ENCODE measurements at places on chromosomes 4 and X.

DNA sequence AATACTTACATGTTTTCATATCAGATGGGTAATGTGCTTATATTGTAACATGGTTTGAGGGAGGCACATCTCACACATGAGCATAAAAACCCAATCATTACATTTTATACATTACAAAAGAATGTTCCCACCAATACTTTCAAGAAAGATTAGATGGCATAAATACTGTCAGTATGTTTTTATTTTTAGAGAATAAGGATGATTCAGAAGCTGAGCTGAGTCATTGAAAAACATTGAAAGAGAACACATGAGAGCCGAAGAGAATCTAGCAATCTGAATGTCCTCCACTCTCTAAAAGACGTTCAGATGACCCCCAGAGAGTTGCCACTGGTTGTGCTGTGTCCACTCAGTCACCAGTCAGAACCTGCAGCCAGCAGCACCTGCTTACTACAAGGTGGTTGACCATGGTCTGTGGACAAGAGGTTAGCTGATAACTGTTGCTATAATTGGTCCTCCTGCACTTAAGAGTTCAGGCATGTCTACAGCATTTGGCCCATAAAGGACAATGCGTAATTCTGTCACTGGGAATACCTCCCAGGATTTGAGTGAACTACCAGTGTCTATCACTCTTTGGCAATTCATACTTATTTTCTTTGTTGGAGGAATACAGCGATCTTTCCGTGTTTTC, 382.2 kb upstream of the IGFBP7 start:
- no peak for DNase-seq

- no peak for DNase-seq
These were observed 172.2 kb upstream of the CXCL13 start for GRCh38 chr4:77433418-77433733.

- DNase-seq: no peak
These were observed 1.5 kb downstream of the USP38 start for GRCh38 chr4:143186212-143186611.

DNA sequence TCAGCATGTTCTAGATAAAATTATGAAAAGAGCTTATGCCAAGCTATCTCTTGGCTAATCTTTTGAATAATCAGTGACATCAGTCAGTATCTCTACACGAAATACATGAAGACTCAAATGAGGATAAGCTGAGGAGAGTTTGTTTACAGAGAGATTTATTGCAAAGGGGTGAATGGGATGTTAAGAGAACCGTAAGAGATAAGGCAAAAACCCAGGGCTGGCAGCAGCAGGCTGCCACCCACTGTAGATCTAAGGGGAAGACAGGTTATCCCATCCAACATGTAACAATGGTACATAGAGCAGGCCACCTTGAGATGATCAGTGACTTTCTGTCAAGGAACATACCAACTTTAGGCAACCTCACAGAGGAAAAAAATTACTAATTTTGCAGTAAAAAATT, 432.1 kb upstream of the NR3C2 start:
- no peak for DNase-seq

DNA sequence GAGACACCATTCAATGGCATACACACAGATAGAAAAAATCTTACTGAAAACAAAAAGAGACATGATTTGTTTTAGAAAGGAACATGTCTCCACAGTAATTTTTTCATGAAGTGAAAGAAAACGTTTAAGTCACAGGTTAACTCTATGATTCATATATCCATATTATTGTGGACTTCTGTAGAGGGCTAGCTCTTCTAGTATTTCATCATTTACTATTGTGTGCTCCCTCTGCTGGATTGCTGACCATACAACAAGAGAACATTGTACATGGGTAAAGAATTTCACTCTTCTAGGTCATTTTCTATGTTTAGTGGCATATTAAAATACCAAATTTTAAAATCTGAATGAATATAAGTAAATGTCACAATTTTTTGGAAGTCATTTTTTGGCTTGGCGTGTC, 91.8 kb upstream of the POU3F4 start:
- no peak for DNase-seq

DNA sequence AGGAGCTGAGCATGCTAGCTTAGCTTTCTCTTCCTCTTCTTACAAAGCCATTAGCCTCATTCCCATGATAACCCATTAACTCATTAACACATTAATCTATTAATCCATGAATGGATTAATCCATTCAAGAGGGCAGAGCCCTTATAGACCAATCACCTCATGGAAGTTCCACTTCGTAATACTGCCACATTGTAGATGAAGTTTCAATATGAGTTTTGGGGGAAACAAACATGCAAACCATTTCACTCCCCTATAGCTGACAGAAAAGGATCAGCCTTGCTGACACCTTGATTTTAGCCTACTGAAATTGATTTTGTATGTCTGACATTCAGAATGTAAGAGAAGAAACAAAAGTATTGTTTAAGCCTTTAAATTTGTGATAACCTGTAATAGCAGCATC, 251.8 kb upstream of the GALNTL6 start:
- DNase-seq: no peak

GRCh38 chr4:134544303-134544770, 342.7 kb upstream of the PABPC4L start:
- no peak for DNase-seq

- no peak for DNase-seq
These were observed 251.6 kb downstream of the USP46 start for GRCh38 chr4:52407545-52407944.

GRCh38 chr4:13142726-13143125, 341.4 kb downstream of the RAB28 start:
- DNase-seq: no peak

DNA sequence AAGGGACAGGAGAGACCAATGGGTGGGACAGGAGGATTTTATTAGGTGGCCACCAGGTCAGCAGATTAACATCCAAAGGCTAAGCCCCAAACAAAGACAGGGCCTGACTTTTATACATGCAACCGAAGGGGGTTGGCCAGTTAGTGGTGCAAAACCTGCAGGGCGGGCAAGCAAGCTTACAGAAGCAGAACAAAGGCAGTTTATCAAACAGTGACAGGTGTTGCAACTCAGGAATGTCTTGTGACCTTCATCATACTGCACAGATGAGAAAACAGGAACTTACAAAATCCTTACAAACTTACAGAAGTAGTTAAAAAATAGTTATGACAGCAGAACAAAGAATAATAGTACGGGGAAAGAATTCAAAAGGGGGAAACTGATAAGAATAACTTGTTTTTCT, 708.1 kb downstream of the GLUD2 start:
- no peak for DNase-seq

DNA sequence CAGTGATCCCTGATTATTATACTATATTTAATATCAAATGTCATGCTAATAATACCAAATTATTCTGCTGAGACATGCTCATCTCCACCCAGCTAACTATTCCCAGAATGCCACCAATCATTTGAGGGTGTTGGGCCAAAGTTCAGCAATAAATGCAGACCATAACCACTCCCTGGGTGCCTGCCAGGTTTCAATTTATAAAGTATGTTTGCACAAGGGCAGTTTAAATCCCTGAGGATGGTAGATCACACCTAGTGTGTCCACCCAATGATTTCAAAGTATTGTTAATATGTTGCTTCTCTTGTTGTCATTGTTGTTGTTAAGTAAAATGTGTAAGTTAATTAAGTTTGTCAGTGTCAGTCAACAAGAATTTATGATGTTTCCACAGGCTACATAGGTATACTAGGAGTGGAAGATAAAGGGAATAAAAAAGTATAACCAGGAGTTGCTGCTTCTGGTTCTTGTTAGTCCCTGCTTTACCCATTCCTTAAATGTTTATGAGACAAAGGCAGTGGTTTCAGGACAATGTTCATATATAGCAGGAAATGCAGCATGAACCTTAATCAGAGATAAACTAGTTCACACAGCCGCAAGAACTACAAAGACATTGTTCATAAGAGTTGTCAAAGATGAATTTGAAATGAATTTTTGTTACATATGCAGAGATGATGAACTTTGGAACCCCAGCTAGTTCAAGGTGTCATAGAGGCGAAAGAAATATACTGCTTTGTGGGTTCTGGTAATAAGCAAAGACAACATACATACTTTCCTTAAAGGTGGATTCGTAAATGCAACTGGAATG, 25.5 kb downstream of the HPGD start:
- DNase-seq: no peak

DNA sequence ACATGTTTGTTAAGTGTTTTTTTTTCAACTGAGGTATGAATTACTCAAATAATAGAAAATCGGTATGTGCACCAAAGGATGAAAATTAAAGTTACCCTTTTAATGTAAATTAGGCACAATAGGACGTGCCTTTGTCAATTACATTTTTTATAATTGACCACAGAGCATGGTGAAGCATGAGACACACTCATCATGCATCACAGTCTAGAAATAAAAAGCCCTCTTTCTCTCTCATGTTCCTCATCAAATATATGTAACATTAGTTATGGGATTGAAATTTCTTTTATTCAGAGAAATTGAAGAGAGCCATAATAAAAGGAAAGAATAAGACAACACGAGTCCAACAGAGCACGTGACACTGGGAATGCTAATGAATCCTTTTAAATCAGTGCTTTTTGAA, 3.5 kb downstream of the GNRHR start:
- DNase-seq: no peak

DNA sequence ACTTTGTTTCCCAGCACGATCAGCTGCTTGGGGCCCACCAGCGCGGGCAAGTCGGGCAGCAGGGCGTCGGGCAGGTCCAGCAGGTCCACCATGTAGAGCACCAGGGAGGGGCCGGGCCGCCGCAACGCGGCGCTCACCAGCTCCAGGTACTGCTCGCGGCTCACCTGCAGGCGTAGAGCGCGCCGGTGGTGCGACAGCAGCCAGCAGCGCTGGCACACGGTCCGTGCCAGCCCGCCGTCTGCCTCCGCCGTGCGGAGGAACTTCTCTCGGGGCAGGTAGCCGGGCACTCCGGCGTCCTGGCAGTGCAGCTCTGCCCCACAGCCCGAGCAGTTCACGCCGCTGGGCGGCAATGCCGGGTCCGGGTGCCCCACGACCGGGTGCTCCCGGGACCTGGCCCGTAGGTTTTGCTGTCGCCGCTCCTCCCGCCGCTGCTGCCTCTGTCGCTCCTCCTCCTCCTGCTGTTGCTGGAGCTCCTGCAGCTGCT, 527 bp downstream of the NOA1 start:
- peak; percentile 77 for DNase-seq

GRCh38 chr4:144970597-144970996, 127.4 kb downstream of the ANAPC10 start:
- no peak for DNase-seq

DNA sequence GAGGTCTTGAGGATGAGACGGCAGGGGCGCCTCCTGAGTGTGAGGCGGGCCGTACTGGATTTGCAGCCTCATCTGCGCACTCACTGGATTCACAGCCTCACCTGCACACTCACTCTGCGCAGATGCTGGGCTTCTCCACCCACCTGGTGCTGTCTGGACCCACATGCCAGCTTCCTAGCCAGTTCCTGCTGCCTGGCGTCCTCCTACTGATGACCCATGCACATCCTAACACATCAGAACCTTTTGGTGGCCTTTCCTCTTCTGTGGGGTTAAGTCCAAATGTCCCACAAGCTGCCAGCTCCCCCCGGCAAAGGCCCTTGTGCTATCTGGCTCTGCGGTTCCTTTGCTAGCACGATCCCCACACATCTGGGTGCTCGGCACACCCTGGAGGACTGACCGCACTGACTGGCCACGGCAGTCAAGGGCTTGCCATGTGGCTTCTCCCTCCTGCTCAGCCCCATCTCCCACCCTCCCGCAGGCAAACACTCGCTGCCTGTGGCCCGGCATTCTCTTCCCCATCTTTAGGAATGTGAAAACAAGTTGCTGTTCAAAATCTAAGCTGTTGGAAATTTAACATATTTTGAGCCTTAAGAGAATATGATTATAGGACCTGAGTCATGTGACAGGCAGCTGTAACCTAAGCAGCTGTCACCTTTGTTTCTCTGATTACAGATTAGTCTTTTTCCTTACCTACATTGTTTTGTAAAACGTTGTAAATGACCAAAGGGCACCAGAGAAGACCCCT, 39.4 kb upstream of the AFAP1 start:
- DNase-seq: no peak

- no peak for DNase-seq
These were observed 103.9 kb upstream of the STX18 start for GRCh38 chr4:4645743-4646142.

DNA sequence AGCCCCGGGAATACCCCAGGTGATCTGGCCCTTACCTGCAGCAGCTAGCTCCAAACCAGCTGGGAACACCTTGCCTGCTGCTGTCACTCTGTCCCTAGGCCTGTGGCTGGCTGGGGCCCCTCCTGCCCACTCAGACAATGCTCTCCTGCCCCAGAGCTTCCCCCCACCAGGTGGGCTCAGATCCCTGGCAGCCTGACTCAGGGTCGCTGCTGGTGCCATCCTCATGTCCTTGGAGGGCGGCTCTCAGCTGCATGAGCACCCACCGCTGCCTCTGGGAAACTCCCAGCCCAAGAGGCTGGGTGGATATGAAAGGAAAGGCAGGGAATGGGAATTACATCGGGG, 15.8 kb downstream of the C4orf50 start:
- no peak for DNase-seq

- DNase-seq: no peak
These were observed 355.9 kb downstream of the BCOR start for GRCh38 chrX:39741904-39742303.

DNA sequence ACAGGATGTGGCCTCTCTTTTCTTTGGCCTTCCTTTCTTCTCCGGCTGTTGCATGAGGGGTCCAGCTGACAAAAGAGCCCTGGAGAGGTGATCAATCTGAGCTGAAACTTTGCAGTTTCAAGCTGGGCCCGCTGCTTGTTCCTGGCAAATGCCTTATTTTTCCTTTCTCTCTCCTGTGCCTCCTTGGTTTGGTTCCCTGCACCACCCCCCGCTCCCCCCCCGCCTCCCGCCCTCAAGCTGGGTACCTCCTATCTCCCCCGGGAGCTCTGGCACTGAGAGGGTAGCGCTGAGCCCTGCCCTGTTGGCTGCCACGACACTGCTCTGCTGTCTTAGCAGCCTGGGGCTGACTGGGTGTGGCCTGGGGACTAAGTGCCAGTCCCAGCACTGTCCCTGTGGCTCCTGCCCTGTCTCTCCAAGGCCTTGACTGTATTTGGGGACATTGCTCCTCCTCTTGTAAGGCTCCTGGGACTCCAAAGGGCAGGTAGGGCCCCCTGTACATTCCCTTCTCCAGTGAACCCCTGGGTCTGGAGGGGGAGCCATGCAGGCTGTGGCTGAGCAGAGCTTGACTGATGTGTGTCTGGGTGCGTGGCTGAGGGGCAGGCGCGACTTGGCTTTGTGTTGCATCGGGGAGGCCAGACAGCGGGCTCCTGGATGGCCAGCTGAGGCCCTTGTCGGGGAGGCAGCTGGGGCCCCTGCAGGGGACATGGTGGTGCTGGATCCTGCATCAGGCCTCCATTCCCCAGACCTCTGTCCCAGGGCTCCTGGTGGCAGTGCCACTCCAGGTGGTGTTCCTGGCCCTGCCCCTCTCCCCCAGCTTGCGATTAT, 1.1 kb downstream of the PLXNA3 start:
- DNase-seq: no peak

GRCh38 chr4:153619811-153620210, 64.3 kb upstream of the TLR2 start:
- no peak for DNase-seq

- DNase-seq: no peak
These were observed 162.5 kb upstream of the MED14 start for GRCh38 chrX:40897718-40898270.

- no peak for DNase-seq
These were observed 106.0 kb downstream of the ARHGAP10 start for GRCh38 chr4:147837854-147838253.

Data from activated CD8-positive, alpha-beta memory T cell treated with anti-CD3 and anti-CD28 coated beads, Interleukin-2, amount 50 U/mL, for 48 hours (primary cell).